ENCODE measurements at places on chromosomes 11 and 22. TPM values are rescaled to one million over a fixed set of nuclear protein-coding genes. Genes with fewer than 3 reads are reported as not detected.

Gene MB
- total RNA-seq = 0.26 TPM

Gene CCDC116
- 1.3 TPM for total RNA-seq

Gene PLEKHA7
- 2.7 TPM for total RNA-seq

Gene GRAMD1B
- total RNA-seq = 23.7 TPM

Gene GRIA4
- not detected for total RNA-seq

Gene ISX
- total RNA-seq = not detected

Gene PARVA
- 0.11 TPM for total RNA-seq
